ENCODE measurements at places on chromosomes 12 and 14. TPM values are rescaled to one million over a fixed set of nuclear protein-coding genes. Genes with fewer than 3 reads are reported as not detected.
A peak's percentile ranks its signal among the peaks of the same experiment; 100 is the strongest.

The TMEM63C gene
- 7.7 TPM for total RNA-seq

The GALNT8 gene
- total RNA-seq = 2.0 TPM

The NRXN3 gene
- total RNA-seq = 10.7 TPM

The SIX6 gene
- total RNA-seq = not detected

The FSCB gene
- not detected for total RNA-seq

The IL26 gene
- total RNA-seq = not detected

The ADCY4 gene
- total RNA-seq = 3.4 TPM

The TDRD9 gene
- not detected for total RNA-seq

The PXMP2 gene
- total RNA-seq = 25.0 TPM

The VDR gene
- total RNA-seq = 0.54 TPM

The PRIMA1 gene
- total RNA-seq = 2.3 TPM

The GALNT6 gene
- 14.3 TPM for total RNA-seq

DNA sequence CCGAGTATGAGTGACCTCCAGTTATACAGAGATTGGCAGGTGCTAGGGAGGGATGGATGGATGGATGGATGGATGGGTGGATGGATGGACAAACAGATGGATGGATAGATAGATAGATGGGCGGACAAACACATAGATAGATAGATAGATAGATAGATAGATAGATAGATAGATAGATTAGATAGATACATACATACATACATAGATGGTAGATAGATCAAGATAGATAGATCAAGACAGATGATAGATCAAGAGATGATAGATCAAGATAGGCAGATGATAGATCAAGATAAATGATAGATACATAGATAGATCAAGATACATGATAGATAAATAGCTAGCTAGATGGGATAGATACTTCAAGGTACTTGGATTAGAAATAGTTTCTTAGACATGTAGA, 18.6 kb upstream of the RFLNA start:
- H3K27ac ChIP-seq = no peak overlapping the region
- H3K27me3 ChIP-seq = no peaks in the 10 kb centered on the region
- H3K4me1 ChIP-seq = peaks cover 23% of the 10 kb centered on the region
- DNase-seq = no peak
- no peaks in the 10 kb centered on the region for H3K36me3 ChIP-seq

DNA sequence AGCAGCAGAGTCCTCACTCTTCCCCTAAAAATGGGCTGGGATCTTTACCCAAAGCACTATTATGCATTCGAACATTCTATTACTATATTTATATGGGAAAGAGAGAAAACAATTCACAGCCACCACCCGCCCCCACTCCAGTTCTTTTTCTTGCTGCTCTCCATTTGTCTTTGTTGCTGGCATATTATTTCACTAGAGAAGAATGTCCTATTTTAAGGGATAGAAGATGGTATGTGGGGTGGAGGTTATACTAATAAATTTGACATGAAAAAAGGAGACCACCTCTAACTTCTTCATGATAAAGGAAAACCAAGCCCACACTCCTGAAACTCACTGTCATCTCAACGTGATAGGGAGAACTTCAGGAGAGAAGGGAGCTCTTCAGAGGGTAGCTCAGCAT, 28.5 kb upstream of the NTF3 start:
- peaks cover 12% of the 10 kb centered on the region for H3K4me1 ChIP-seq
- DNase-seq = no peak
- H3K36me3 ChIP-seq = no peaks in the 10 kb centered on the region
- peaks cover 73% of the 10 kb centered on the region for H3K27me3 ChIP-seq
- no peak overlapping the region for H3K4me3 ChIP-seq

- H3K4me1 ChIP-seq = peaks cover 5% of the 10 kb centered on the region
- H3K27me3 ChIP-seq = peaks cover 4% of the 10 kb centered on the region
- no peaks in the 10 kb centered on the region for H3K36me3 ChIP-seq
- H3K27ac ChIP-seq = no peak overlapping the region
Measured at GRCh38 chr14:91103116-91103515, 10.8 kb upstream of the DGLUCY start.

- no peak for DNase-seq
- H3K27ac ChIP-seq = no peak overlapping the region
- H3K4me1 ChIP-seq = peaks cover 7% of the 10 kb centered on the region
- H3K36me3 ChIP-seq = peaks cover 3% of the 10 kb centered on the region
Measured at GRCh38 chr14:35220920-35221319, 71.3 kb upstream of the PSMA6 start.

DNA sequence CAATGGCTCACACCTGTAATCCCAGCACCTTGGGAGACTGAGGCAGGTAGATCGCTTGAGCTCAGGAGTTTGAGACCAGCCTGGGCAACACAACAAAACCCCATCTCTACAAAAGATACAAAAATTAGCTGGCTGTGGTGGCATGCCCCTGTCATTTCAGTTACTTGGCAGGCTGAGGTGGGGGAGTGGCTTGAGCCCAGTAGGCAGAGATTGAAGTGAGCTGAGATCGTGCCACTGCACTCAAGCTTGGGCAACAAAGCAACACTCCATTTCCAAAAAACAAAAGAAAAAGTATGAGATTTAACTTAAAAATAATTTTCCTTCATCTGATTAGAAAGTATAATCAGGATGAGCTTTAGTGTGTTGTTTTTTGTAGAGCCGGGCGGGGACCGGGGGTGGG, 47.9 kb upstream of the BCAT1 start:
- peaks cover 24% of the 10 kb centered on the region for H3K4me1 ChIP-seq
- H3K27ac ChIP-seq = no peak overlapping the region
- no peaks in the 10 kb centered on the region for H3K36me3 ChIP-seq
- no peak for DNase-seq
- H3K27me3 ChIP-seq = no peaks in the 10 kb centered on the region

- no peaks in the 10 kb centered on the region for H3K36me3 ChIP-seq
- H3K4me3 ChIP-seq = no peak overlapping the region
- no peaks in the 10 kb centered on the region for H3K4me1 ChIP-seq
- no peak for DNase-seq
- H3K27ac ChIP-seq = no peak overlapping the region
Measured at GRCh38 chr12:113062502-113063395, 6.2 kb downstream of the DTX1 start.

DNA sequence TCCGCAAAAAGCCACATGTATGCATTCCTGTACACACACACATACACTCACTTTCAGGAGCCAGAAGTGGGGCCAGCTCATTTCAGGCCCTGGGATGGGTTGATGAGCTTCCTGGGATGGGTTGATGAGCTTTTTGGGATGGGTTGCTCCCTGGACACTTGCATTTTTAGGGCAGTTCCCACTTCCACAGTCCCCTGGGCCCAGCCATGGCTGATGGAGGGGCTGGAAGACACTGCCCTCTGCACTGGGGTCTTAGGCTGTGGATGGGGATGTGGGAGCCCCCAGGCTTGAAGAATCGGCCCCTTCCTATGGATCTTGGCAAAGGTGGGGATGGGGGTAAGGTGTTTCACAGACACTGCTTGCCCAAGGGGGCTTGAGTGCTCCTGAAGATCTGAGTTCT, 12.7 kb downstream of the ACVRL1 start:
- peaks cover 8% of the 10 kb centered on the region for H3K27me3 ChIP-seq
- DNase-seq = no peak
- no peaks in the 10 kb centered on the region for H3K36me3 ChIP-seq
- no peak overlapping the region for H3K4me3 ChIP-seq

DNA sequence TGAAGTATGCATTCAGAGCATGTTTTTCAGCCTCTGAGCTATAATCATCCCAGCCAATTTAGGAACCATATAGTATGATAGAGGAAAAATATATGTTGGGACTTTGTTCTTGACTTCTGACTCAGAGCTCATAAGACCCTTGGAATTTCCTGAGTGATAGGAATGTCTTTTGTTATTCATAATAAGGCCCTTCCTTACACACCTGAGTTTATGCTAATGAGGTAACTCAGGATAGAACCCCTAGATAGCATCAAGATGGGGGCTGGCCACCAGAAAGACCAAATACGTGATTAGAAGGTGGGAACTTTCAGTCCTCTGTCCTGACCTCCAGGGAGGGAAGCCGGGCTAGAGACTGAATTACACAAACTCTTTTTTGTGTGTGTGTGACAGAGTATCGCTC, 32.4 kb upstream of the PLEK2 start:
- H3K4me1 ChIP-seq = peaks cover 8% of the 10 kb centered on the region
- DNase-seq = no peak
- H3K36me3 ChIP-seq = no peaks in the 10 kb centered on the region
- H3K27ac ChIP-seq = no peak overlapping the region

DNA sequence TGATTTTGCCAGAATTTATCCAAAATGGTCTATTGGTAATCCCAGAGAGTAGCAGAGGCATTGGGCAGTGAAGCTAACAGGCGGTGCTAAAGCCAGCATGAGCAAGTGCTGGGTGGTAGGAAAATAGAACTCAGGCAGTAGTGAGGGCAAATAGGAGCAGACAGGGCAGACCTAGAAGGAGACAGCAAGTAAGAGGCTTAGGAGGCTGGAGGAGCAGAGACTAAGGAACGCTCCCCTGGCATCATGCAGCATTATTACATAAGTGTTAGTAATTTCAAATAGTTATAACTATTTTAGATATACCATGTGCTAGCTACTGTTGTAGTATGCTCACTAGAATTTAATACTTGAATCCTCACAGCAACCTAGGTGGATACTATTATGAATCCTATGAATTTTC, 128.0 kb upstream of the DNM1L start:
- no peak overlapping the region for H3K4me3 ChIP-seq
- peaks cover 18% of the 10 kb centered on the region for H3K4me1 ChIP-seq
- peaks cover 3% of the 10 kb centered on the region for H3K36me3 ChIP-seq

DNA sequence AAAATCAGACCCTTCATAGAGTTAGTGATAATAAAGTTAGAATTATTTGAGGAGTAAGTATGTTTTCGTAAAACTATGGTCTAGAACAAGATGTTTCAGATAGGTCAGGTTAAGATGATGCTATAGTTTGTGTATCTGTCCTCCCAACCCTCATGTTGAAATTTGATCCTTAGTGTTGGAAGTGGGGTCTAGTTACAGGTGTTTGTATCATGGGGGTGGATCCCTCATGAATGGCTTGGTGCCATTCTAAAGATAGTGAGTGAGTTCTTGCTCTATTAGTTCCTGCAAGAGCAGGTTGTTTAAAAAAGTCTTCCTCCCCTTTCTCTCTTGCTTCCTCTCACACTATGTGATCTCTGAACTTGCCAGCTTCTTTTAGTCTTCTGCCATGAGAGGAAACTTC, 707.3 kb upstream of the FOXG1 start:
- no peak overlapping the region for H3K27ac ChIP-seq
- H3K27me3 ChIP-seq = no peaks in the 10 kb centered on the region
- peaks cover 10% of the 10 kb centered on the region for H3K4me1 ChIP-seq
- no peak for DNase-seq
- no peak overlapping the region for H3K4me3 ChIP-seq

DNA sequence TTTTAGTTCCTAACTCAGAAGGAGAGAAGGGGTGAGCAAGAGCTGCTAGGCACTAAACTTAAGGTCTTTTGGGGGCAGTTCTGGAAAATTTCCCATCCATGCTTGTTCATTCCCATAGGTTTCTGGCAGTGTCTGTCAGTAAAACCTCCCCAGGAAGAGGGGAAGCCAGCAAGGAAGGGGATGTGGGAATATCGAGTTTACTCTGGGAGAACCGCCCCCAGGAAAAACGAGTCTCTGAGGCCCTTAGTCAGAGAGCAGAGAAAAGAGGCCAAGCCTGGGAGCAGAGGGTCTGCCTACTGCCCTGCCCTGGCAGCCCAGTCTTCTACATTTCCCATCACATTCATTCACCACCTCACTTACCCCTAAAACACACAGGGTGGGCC, 55.9 kb downstream of the TMCC3 start:
- no peaks in the 10 kb centered on the region for H3K36me3 ChIP-seq
- H3K27me3 ChIP-seq = no peaks in the 10 kb centered on the region
- no peak for DNase-seq
- no peak overlapping the region for H3K4me3 ChIP-seq
- no peak overlapping the region for H3K27ac ChIP-seq

DNA sequence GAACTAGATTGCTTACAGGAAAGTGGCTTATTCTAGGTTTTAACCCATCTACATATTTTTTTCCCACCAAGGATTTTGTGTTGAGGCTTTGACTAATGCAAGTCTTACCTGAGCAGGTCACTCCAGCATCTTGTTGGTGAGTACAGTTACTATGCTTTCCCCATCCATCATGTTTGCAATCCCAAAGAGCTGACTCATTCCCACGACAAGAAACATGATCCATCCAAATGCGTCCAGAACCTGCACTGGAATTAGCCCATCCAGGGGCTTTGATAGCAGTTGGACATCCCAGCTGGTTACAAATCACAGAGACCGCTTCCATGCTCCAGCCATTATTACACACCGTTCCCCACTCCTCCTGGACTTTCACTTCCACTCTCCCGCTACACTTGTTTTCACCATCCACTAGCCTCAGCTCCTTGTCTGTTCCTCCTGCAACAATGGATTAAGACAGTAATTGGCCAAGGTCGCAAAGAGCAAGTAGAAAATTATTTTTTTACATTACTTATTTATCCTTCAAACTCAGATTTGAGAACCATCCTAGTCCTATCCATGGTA, 2.5 kb downstream of the CD163 start:
- H3K27ac ChIP-seq = no peak overlapping the region
- H3K27me3 ChIP-seq = peaks cover 3% of the 10 kb centered on the region
- H3K36me3 ChIP-seq = no peaks in the 10 kb centered on the region
- peaks cover 16% of the 10 kb centered on the region for H3K4me1 ChIP-seq

DNA sequence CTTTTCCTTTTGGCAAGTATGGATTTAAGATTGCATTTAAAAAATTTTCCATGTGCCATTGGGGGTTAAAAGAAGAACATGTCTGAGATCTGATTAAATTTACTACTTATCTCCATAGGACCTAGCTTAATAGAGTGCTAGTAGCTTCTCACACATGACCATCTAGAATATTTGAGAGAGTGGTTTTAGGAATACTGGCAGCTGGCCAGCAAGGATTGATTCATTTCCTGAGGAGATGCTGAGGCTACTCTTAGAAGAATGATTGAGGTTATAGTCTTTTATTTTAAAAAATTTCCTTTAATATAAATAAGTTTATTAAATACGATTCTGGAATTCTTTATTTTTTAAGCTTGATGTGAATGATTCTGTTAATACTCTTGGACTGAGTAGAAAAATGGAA, 56.2 kb downstream of the MIPOL1 start:
- no peak overlapping the region for H3K27ac ChIP-seq
- no peaks in the 10 kb centered on the region for H3K36me3 ChIP-seq
- H3K4me1 ChIP-seq = peaks cover 10% of the 10 kb centered on the region

DNA sequence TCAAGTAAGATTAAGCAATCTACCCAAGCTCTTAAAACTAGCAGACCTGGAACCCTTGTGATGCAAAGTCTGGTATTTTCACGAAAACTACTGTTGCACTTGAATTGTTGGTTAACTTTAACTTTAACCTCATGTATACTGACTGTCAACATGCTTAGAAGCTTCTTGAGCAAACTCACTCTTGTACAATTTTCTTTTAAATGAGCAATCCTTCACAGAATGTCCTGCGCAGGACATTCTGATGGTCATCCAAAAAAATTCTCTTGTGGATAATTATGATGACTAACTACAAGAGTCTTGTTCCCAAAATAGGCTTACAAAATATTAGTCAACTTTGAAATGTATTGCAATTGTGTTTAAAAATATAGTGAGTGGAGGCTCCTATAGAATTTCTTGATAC, 54.0 kb upstream of the PDE3A start:
- no peaks in the 10 kb centered on the region for H3K36me3 ChIP-seq
- H3K27ac ChIP-seq = no peak overlapping the region
- no peak overlapping the region for H3K4me3 ChIP-seq
- no peak for DNase-seq
- no peaks in the 10 kb centered on the region for H3K27me3 ChIP-seq
- peaks cover 3% of the 10 kb centered on the region for H3K4me1 ChIP-seq

- H3K4me1 ChIP-seq = peaks cover 35% of the 10 kb centered on the region
- peak overlapping the region; percentile 89 for H3K27ac ChIP-seq
Measured at GRCh38 chr14:77582511-77582910, 33.9 kb downstream of the SPTLC2 start.

- peaks cover 4% of the 10 kb centered on the region for H3K36me3 ChIP-seq
- no peak for DNase-seq
- H3K4me1 ChIP-seq = peaks cover 76% of the 10 kb centered on the region
- peak overlapping the region; percentile 82 for H3K27ac ChIP-seq
Measured at GRCh38 chr12:27610374-27610773, 85.9 kb upstream of the REP15 start.

All from mesothelial cell of epicardium (in vitro differentiated cells).